HFFc6 (cell line): ENCODE measurements at places on chromosomes 5 and 9. TPM values are rescaled to one million over a fixed set of nuclear protein-coding genes. Genes with fewer than 3 reads are reported as not detected.

The GABRP gene
- total RNA-seq = not detected in 3 replicates

- DNase-seq = peak; percentile 53
Observed at GRCh38 chr9:79256691-79257213, 315.0 kb upstream of the TLE4 start.

DNA sequence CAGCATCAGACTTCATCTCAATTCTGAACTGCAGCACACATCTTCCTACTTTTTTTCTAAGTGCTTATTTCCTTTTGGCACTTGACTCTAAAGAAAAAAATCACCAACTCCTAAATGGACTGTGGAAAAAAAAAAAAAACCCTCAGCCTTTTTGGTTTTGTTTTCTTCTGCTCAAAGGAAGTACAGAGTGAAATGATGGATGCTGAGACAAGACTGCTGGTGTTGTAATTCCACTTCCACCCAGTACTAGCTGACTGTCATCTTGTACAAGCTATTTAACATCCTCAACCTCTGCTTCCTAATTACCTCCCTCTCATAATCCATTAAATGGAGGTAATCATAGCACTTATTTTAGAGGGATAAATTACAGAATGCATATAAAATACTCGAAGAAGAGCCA, 171.5 kb upstream of the GNA14 start:
- peak; percentile 12 for DNase-seq

- no peak for DNase-seq
Observed at GRCh38 chr5:56024810-56025150, 30.0 kb upstream of the IL6ST start.

DNA sequence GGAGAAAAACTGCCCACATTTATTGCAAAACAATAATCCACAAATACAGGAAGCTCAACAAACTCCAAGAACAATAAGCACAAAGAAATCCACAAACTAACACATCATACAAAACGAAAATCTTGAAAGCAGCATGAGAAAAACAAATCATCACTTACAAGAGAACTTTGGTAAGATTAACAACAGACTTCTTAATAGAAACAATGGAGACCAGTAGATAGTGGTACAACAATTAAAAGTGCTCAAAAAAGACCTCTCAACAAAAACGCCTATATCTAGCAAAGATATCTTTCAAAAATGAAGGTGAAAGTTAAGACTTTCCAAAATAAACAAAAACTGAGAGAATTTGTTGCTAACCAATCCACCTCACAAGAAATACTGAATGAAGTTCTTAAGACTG, 38.4 kb downstream of the CDKL3 start:
- no peak for DNase-seq

GRCh38 chr9:116549061-116549664, 137.9 kb upstream of the TRIM32 start:
- DNase-seq = peak; percentile 93

The PCDHB8 gene
- 0.75 to 2.9 TPM (median 0.77 TPM) in 3 replicates for total RNA-seq

The ENTREP1 gene
- total RNA-seq = not detected in 3 replicates

GRCh38 chr9:126439402-126439765, 112.8 kb downstream of the MVB12B start:
- DNase-seq = peak; percentile 60

DNA sequence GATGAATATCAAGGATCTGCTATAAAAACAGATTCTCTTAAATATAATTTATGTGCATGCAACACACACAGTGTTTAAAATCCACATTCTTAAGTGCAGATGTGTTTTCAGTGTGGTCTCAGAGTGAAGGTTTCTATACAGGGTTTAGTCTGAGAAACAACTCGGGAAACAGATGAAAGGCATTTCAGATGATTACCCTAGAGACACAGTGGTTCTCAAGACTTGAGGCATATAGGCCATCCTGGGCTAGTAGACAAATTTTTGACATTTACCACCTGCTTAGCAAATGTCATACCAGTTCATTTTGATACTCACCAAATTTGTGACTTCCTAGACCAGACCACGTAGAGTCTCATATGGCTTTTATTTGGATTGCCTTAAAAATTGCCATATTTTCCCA, 216.5 kb downstream of the ARL15 start:
- no peak for DNase-seq

- no peak for DNase-seq
Observed at GRCh38 chr9:135815830-135816650, 91.3 kb downstream of the CAMSAP1 start.

DNA sequence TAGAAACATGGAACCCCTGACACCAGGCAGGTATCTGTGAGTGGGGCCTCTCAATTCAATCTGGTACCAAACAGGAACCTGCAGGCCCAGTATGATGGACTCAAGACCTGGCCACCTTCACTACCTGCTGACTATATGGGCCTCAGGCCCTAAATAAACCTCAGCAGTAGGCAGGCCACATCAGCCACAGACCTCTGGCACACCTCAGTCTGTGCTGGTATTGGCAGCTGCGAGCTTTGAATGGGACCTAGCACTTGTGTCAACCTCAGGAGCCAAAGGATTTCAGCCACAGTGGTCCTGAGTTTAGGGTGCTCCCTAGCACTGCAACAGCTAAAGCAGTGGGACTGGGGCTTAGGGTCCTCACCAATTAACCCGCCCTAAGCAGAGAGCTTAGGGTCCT, 325.5 kb downstream of the ZNF608 start:
- DNase-seq = no peak

The IFNA2 gene
- total RNA-seq = not detected in 3 replicates

- no peak for DNase-seq
Observed at GRCh38 chr5:96876292-96876850, at the start of gene ERAP2. ERAP2 (plus strand) TSS chr5:96876500; CDS start chr5:96879686, 3,186 bp downstream.

DNA sequence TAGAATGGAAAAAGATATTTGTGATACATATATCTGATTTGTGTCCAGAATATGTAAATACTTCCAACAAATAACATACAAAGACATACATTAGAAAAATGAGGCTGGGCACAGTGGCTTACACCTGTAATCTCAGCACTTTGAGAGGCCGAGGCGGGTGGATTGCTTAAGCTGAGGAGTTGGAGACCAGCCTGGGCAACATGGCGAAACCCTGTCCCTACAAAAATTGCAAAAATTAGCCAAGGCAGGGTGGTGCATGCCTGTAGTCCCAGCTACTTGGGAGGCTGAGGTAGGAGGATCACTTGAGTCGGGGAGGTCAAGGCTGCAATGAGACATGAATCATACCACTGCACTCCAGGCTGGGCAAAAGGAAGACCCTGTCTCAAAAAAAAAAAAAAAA, 46.1 kb upstream of the CDC42SE2 start:
- no peak for DNase-seq

The F12 gene
- 0.60 to 0.94 TPM (median 0.79 TPM) in 3 replicates for total RNA-seq

DNA sequence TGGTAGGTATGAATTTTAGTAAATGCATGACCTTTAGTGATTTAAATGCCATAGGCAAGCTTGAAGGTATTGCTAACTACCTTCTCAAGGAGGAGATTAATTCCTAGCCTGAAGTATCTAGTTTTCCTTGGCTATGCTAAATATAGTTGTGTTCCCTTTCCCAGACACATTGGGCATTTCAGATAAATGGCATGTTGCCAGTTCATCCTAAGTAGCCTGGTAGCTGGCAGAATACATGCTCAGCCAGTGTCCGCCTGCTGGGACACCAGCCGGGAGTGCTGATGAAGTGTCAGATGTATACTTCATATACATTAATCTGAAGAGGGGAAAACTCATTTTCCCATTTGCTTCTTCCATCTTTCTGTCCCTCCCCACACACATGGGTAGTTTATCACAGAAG, 196.9 kb downstream of the MAST4 start:
- DNase-seq = no peak

The CFAP90 gene
- not detected in 3 replicates for total RNA-seq

The WWC1 gene
- 3.3 to 7.6 TPM (median 6.8 TPM) in 3 replicates for total RNA-seq

- DNase-seq = no peak
Observed at GRCh38 chr9:126374366-126374781, 47.7 kb downstream of the MVB12B start.

DNA sequence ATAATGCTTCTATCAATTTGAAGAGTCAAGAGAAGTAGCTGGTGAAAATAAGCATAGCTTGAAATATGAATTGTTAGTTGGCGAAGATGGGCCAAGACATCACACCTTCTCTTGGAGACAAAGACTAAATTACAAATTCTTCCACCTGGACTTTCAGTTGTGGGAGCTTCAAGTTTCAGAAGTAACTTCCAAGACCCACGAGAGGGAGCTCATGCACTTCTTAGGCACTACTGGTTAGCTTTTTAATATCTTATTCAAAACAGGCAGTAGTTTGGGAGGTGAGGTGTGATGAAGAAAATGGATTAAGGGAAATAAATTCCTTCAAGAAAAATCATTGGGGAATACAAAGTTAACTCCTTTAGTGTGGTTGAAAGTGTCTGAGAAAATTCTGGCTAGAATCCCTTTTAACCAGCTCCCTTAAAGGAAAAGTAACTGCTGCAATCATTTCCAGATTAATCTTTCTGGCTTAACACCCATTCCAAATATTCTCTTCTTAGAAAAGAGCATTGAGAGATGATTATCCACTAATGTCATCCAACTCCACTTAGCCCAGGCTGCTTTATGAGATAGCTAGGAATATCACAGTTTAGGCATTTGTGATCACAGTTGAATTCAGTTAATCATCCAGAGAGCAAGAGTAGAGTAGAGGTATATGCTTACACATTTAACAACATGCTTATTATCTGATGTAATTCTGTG, 139.5 kb upstream of the DMRTA1 start:
- DNase-seq = peak; percentile 41

DNA sequence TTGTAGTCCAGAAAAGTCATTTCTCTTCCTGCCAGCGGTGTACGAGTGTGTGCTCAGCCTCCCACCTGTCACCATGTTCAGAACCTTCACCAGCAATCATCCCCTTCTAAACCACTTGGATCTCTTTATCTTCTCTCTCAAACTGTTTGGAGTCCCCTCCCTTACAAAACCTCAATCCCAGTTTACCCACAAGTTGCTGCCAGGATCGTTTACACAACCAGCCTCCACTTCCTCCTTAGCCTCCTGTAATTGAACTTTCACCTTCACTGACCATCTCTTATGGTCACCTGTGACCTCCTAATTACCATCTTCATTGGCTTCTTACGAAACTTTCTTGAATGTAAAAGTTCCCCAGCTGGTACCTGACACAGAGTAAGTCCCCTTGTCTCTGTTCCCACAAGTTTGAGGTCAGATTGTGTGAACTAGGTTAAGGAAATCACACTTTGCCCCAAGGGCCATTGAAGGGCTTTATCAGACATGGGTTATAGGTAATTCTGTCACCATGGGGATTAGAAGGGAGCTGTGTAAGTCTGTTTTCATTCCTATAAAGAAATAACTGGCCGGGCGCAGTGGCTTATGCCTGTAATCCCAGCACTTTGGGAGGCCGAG, 20.0 kb downstream of the RNF44 start:
- no peak for DNase-seq

- no peak for DNase-seq
Observed at GRCh38 chr9:123438321-123438720, 82.3 kb downstream of the CRB2 start.

- DNase-seq = no peak
Observed at GRCh38 chr5:69528035-69528434, 32.0 kb upstream of the GTF2H2C start.

GRCh38 chr9:125990186-125990792, 243.1 kb downstream of the PBX3 start:
- DNase-seq = no peak

GRCh38 chr5:111225926-111226325, 1.7 kb downstream of the CAMK4 start:
- DNase-seq = no peak

The SLC34A1 gene
- total RNA-seq = not detected in 3 replicates

- DNase-seq = no peak
Observed at GRCh38 chr9:84480071-84480470, 139.5 kb upstream of the SLC28A3 start.

The SGTB gene
- 27.6 to 35.9 TPM (median 32.7 TPM) in 3 replicates for total RNA-seq

The THG1L gene
- total RNA-seq = 13.4 and 15.0 TPM in 2 replicates

DNA sequence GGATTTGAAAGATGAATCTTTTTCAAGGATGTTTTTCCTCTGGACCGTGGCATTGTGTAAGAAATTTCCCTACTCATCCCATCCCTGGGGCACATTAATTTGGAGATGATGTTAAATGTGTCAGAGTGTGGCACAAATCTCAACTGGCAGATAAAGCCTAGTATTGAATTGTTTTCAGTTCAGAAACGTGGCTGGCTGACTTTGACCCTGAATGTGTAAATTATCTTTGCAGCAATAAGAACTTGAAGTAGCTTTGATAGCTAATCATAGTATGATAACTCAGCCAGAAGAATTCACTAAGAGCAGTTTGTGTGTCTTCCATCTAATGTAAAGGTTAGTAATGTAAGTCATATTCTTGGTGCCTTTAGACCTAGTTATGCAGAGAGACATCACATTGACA, 238.4 kb upstream of the DMRT1 start:
- DNase-seq = no peak

The DRD1 gene
- total RNA-seq = not detected in 3 replicates

The CDH9 gene
- not detected in 3 replicates for total RNA-seq

GRCh38 chr5:158074597-158074991, 215.6 kb upstream of the CLINT1 start:
- no peak for DNase-seq

- no peak for DNase-seq
Observed at GRCh38 chr5:157219491-157220271, 39.0 kb downstream of the ITK start.

The GHR gene
- total RNA-seq = 1.4 to 2.1 TPM (median 1.7 TPM) in 3 replicates

- peak; percentile 33 for DNase-seq
Observed at GRCh38 chr9:128203707-128204551, 750 bp downstream of the DNM1 start.

DNA sequence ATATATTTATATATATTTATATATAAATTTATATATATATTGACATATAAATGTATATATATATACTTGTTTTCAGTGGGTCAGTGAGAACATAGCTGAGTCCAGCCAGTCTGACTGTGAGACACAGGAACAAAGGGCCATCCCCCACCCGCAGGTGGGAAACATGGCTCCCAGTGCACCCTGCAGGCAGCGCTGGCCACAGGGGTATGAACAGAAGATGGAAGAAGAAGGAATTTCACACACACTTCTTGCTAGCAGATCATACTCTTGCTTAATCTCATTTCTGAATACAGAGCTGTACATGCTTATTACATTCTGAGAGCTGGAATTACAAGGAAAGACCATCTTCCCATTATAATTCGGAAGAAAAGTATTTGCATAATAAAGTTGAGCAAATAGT, 595.4 kb downstream of the IRX1 start:
- no peak for DNase-seq

DNA sequence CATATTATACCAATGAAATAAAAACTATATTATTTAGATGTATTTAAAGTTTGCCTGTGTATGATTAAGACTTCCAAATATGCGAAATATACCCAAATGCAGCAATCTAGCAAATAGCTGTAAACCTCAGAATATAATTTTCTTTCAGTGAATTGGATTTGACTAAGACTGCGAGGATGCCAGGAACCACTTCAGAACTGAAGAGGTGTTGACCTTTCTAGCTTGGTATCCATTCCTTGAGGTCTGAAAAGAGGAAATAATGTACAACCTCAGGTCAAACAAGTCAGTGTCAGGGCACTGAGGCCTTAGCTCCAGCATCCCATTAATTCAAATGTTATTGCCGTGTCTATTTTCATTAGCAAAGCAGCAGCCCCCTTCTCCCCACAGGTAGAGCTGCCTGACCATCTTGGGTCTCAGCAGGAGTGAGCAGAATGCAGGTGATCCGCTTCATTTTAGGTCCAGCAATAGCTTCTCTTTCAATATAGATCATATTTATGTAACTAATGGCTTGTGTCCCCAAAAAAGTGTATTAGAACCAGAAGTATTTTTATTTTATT, 100.0 kb downstream of the KIAA1958 start:
- peak; percentile 12 for DNase-seq
